Foreskin keratinocyte (primary cell): ENCODE measurements at places on chromosomes 2 and 18.

DNA sequence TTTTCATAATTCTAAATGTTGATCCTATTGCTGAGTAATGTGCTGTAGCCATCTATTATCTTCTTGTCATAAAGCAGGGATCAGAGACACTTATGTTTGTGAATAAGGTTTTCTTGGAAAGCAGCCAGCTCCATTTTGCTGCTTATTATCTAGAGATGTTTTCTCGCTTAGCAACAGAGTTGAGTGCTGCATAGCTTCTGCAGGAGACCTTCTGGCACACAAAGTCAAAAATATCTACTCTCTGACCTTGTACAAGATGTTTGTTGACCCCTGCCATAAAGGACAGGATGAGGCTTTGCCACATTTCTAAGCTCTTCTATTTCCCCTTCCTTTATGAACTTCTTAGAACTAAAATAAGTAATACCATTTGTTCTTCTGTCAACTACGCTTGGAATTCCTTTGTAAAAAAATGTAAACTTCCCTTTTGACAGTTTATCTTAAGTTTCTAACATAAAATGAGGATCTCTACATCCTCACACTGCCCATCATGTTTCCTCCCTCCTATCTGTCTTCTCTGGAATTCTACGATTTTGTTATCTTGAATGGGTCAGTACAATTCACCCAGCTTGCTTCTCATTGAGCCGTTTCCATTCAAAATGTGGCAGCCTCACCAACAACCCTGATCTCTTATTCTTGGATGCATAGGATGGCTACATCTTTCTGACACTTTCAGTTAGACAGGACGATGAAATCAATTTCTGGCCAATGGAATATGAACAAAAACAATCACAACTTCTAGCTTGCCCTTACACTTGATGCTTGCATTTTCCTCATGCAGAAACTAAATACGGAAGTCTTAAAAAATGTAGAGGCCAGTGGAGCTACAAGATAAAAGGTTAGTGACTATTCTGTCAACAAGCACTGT, 1377.0 kb downstream of the SUCLG1 start:
- DNase-seq: peak; percentile 59

GRCh38 chr2:217736776-217737550, 265.8 kb downstream of the TNS1 start:
- DNase-seq: no peak

DNA sequence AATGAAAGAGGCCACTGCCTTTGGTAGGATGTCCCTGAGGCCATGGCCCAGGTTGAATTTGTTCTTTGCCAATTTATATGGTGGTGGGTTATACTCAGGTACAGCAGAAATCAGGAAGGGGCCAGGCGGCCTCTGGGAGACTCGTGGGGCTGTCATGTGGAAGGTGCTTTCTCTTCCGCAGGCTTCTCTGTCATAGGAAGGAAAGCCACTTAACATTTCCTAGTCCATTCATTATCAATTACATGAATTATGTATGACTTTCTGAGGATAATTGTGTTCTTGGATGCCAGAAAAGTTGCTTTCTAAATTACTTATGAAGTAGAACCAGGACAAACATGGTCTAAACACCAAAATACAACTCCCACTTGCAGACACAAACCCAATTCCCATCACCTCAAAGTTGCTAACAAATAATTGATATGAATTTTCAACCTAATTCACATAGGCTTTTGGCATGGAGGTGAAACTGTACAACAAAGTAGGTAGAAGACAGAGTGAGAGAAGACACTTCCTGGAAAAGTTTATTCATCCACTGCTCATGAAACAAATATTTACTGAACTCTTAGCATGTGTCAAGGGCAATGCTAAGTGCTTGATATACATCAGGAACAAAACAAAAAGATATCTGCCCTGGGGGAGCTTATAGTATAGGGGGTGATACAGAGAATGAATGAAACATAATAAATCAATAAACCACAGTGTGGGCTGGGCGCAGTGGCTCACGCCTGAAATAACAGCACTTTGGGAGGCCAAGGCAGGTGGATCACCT, 50.5 kb upstream of the CHMP1B start:
- no peak for DNase-seq

DNA sequence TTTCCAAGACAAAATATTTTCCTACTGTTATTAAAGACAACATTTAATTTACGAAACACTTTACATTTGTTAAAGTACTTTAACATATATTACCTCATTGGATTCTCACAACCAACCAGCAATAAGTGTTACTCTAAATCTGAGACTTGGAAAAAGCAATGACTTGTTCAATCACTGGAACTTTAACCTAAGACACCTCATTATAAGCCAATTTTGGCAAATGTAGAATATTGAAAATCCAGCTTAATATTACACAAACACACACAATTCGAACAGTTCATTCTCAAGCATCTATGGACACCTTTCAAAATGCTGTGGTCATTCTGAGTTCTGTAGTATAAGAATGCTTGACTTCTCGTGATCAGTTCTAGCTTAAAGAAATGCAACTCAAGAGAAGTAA, 619.4 kb upstream of the CHAC2 start:
- DNase-seq: no peak

GRCh38 chr2:134127496-134127895, 126.4 kb upstream of the MGAT5 start:
- no peak for DNase-seq

DNA sequence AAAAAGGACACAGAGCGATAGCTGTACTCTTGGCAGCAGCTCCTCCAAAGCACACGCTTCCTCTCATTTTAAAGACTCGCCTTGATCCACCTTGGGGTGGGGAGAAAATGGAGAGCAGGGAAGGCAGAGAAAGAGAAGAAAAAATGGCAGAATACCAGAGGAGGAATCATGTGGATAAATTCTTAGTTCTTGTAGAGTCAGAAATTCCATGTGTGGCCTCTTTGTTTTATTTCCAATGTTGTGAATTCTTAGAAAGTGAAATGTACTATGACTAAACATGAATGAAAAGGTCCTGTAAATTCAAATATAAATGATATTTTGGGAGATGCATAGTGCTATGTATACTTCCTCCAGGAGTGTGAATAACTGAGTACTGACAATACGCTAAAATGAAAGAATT, 89.7 kb upstream of the SESTD1 start:
- DNase-seq: no peak

- peak; percentile 84 for DNase-seq
Measured at GRCh38 chr18:10421859-10422258, 32.6 kb upstream of the APCDD1 start.

DNA sequence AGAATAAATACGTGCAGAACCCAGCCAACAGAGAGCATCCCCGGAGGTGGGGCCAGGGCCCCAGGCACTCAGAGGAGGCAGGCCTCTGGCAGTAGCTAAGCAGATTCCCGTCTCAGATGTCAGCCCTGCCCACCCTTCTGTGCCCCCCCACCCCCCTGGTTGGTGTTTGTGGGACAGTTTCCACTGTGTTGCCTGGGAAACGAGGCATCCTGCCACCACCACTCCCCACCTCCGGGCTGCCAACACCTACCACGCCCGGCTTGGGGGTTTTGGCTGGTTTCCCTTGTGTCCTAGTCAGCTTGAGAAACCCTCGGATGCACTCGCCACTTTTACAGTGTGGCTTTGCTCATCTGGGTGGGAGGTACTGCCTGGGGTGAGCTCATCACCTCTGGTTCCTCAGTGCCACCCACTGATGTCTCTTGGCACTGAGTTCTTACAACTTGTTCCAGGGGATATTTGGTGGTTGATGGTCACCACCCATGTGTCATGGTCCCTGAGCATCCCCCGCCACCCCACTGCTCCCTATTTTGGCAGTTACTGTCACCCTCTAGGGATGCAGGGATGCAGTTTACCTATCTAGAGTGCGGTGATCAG, 72.4 kb upstream of the YWHAQ start:
- peak; percentile 31 for DNase-seq

GRCh38 chr2:20291106-20291564, 59.5 kb downstream of the PUM2 start:
- peak; percentile 59 for DNase-seq

- DNase-seq: no peak
Measured at GRCh38 chr18:73119574-73119973, 251.8 kb upstream of the NETO1 start.

- no peak for DNase-seq
Measured at GRCh38 chr18:66825347-66825746, 221.5 kb upstream of the CDH19 start.
